ENCODE measurements at places on chromosomes 6 and 20. TPM values are rescaled to one million over a fixed set of nuclear protein-coding genes. Genes with fewer than 3 reads are reported as not detected.

TGM2 gene
- 194 TPM for total RNA-seq

COMMD7 gene
- total RNA-seq: 39.0 TPM

ATP6V1G2 gene
- 1.5 TPM for total RNA-seq

BPIFA1 gene
- total RNA-seq: 59.6 TPM

SLC26A8 gene
- 0.61 TPM for total RNA-seq

TAAR8 gene
- total RNA-seq: not detected

SLC2A10 gene
- 16.1 TPM for total RNA-seq

XKR7 gene
- total RNA-seq: 0.03 TPM

GABRR1 gene
- total RNA-seq: not detected

SAMD5 gene
- 7.9 TPM for total RNA-seq

RHAG gene
- 0.31 TPM for total RNA-seq

BMP5 gene
- 88.7 TPM for total RNA-seq

BPHL gene
- 14.2 TPM for total RNA-seq

FGD2 gene
- total RNA-seq: 24.2 TPM

COL9A3 gene
- total RNA-seq: 0.55 TPM

MEP1A gene
- total RNA-seq: 0.09 TPM

RNF114 gene
- total RNA-seq: 63.0 TPM

ELOVL2 gene
- total RNA-seq: 2.8 TPM

KHDRBS2 gene
- total RNA-seq: 43.9 TPM

SEL1L2 gene
- not detected for total RNA-seq

ACTL10 gene
- 0.26 TPM for total RNA-seq

POU3F2 gene
- total RNA-seq: 0.11 TPM

LGSN gene
- 1.5 TPM for total RNA-seq

OR12D1 gene
- not detected for total RNA-seq

CST2 gene
- 0.28 TPM for total RNA-seq

GATA5 gene
- 1.4 TPM for total RNA-seq

SLC4A11 gene
- 0.40 TPM for total RNA-seq

FERMT1 gene
- 1.9 TPM for total RNA-seq

RAET1L gene
- not detected for total RNA-seq
